ENCODE measurements at places on chromosomes 11 and 22. TPM values are rescaled to one million over a fixed set of nuclear protein-coding genes. Genes with fewer than 3 reads are reported as not detected.

The CHEK1 gene
- 55.7 TPM for total RNA-seq

The CHRM4 gene
- not detected for total RNA-seq

The SAA4 gene
- total RNA-seq, result not detected

The MYRF gene
- 6.4 TPM for total RNA-seq

The DEUP1 gene
- not detected for total RNA-seq

The IL18 gene
- 2.9 TPM for total RNA-seq

The GTSE1 gene
- total RNA-seq, result 0.66 TPM

The DEPDC7 gene
- total RNA-seq, result 16.8 TPM

The C1QTNF5 gene
- total RNA-seq, result 6.8 TPM

The SLC1A2 gene
- total RNA-seq, result 8.1 TPM

The PGAP2 gene
- total RNA-seq, result 11.0 TPM

The ARHGAP8 gene
- total RNA-seq, result under 0.01 TPM

The MOB2 gene
- 36.8 TPM for total RNA-seq

The SAA1 gene
- total RNA-seq, result not detected

The BDNF gene
- total RNA-seq, result 59.3 TPM

The ABTB2 gene
- total RNA-seq, result 12.5 TPM

The MS4A4E gene
- total RNA-seq, result not detected

The CCDC86 gene
- 14.2 TPM for total RNA-seq

The OR4D5 gene
- not detected for total RNA-seq

The OR4A15 gene
- total RNA-seq, result not detected

The KCTD14 gene
- total RNA-seq, result 1.7 TPM

The CST6 gene
- not detected for total RNA-seq

The PPP6R2 gene
- 72.3 TPM for total RNA-seq

The CD248 gene
- 123 TPM for total RNA-seq

All from placental pericyte (primary cell).